NCI-H1105 treated with DMSO at 0.1 percent for 48 hours (cell line): ENCODE measurements at places on chromosomes 5 and 9.
A peak's percentile ranks its signal among the peaks of the same experiment; 100 is the strongest.

- no peak for DNase-seq
Measured at GRCh38 chr9:134925011-134925511, 7.3 kb upstream of the FCN1 start.

DNA sequence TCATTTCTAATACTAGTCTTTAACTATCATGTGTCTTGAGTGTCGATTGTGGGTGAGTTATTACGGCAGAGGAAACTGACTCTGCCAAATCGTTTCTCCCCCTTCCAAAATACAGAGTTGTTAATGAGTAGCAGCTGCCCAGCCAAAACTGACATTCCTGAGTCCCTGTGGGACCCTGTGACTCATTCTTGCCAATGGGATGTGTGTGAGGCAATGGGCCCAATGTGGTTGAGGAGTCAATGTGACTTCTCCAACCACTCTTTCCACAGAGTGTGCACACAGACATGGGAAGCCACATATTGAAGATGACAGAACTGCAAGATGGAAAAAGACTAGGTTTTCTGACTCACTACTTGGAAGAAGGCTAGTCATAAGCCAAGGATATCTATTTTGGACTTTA lies 434.7 kb downstream of the DTWD2 start:
- DNase-seq: no peak

DNA sequence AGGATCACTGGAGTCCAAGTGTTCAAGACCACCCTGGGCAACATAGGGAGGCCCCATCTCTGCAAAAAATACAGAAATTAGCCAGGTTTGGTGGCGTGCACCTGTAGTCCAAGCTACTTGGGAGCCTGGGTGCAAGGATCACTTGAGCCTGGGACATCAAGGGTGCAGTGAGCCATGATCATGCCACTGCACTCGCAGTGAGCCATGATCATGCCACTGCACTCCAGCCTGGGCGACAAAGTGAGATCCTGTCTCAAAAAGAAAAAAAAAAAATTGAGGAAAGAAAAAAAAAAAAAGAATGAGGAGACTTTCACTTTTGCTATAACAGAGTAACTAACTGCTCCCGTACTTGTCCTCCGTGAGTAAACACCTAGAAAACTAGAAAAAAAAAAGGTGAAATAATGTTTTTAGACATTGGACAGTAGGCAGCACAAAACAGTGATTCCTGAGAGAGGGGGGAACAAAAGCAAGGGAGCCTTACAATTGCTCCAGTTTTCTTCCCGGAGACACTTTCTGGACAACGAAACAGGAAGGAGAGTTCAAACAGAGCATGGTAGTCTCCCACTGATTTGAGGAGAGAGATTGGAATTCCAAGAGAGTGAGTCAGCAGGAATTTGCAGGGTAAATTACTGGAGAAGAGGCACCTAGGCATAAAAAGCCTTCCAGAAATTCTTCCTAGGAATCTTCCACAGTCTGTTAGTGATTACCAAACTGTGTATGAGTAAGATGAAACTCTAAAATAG lies 6.9 kb upstream of the ZBTB5 start:
- no peak for DNase-seq

DNA sequence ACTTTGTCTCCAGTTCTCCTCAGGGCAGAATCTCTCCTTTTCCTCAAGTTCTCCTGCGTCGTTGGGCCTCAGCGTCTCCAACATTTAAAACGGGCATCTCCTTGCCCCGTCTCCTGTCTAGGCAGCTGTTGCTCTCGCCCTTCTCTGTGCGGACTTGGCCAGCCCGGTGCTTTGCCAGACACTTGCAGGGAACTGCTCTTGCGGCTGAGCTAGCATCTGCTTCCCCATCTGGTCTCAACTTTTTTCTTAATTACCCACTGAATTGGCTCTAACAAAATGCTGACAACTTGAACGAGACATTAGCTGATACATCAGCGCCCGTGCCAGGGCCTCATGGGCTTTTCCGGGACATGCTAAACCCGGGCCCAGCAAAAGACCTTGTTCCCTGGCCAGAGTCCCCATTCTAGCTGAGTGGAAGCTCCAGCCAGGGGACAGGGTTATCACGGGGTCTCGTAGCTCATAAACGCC lies 25.1 kb downstream of the ZNF618 start:
- no peak for DNase-seq

DNA sequence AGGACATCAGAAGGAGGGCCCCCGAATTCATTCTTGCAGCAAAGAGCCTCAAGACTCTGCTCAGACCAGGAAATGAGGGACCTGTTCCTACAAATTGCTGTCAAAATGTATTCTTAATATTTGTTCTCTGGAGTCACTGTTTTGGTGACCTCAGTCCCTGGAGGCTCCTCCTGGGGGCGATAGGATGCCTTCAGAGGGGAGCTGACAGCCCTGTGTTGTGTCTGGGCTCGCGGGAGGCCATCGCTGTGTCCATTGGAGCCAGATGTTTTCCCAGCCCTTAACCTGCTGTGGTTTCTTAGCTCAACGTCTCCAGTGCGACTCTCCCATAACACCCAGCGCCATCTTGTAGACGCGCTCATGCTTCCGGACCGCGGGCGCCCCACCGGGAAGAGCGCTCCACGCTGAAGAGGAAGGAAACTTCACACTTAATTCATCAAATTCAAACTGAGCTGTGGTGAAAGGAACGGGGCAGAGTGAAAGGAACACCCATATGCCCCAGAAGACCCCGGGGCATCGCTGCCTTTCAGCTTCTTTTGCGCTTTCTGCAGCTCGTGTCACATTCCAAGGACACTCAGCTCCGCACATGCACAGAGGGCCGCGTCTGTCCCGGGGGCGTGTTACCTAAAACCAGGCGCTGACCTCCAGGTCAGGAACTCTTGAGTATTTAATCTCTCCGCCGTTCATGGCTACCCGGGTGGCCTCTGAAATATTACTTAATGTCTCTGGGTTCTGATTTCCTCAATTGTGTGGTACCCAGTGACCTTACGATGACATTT lies 112.3 kb upstream of the GDNF start:
- no peak for DNase-seq

DNA sequence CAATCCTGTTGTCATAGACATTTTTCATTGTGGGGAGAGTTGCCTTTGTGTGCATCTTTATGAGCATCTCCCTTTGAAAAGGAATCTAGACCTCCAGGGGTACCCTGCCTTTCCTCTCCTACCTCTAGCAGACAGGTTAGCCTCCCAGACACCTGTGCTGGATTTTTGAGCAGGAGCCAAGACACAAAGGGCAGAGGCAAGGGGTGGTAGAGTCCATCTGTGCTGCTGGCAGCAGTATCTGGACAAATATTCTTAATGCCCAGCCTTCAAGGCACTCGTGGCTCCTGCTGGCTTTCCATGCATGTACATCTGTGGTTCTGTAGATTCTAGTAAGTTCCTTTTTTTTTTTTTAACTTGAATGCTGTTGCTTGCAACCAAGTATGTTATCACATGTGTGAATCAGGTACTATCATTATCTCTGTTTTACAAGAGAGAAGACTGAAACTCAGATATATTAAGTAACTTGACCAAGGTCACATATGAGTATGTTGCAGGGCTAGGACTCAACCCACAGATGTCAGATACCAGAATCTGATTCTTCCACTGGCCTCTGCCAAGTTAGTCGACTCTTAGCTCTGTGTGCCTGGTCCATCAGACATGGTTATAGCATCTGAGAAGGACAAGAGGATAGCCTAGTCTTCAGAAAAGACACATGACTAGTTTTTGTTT lies 32.9 kb upstream of the GPR151 start:
- DNase-seq: no peak

DNA sequence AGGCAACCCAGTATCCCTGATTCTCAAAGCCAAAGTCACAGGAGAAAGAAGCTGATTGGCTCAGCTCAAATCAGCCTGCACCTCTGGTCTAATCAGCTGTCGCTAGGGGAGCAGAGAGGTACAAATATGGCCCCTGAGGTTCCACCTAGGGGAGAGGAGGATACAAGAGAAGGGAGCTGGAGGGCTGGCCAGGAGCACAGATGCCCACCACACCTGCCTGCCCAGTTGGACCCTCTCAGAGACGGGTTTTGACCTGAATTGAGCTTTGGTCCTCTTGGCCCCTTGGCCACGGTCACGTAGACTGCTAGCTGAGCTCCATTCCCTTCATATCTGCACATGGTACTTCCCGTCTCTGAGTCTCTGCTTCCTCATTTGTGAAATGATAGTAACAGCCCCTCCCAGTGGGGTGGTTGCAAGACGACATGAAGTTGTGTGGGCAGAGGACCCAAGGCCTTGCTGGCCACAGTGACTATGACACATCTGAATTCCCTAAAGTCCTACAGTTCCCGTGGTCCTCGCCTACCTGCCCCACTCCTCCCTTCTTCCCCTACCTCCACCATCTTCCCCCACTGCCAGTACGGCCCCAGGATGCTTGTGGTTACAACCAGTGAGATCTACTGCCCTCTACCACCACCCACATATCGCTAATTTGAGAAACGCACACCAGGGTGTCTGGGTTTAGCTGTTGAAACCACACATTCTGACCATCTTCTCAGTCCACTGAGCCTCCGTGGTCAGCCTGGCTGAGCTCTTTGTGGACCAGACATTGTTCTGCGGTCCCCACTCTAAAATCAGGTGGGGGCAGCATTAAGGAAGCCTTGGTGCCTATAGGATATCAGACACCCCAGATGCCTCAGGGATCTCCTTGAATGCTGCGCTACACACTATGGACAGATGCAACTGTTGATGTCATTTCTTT lies 60.3 kb upstream of the NEK6 start:
- no peak for DNase-seq

- DNase-seq: no peak
Measured at GRCh38 chr5:124997186-124997893, 250.9 kb upstream of the ZNF608 start.

- DNase-seq: peak; percentile 75
Measured at GRCh38 chr9:136623842-136624183, 38.9 kb upstream of the EGFL7 start.

- no peak for DNase-seq
Measured at GRCh38 chr9:78011049-78011448, 20.6 kb downstream of the GNAQ start.

GRCh38 chr5:80346055-80346454 lies 26.3 kb downstream of the SPZ1 start:
- DNase-seq: peak; percentile 9

- peak; percentile 56 for DNase-seq
Measured at GRCh38 chr9:83538172-83538889, at the start of gene FRMD3. Gene FRMD3 (minus strand): TSS chr9:83538401. CDS start chr9:83538231, 170 bp downstream.

DNA sequence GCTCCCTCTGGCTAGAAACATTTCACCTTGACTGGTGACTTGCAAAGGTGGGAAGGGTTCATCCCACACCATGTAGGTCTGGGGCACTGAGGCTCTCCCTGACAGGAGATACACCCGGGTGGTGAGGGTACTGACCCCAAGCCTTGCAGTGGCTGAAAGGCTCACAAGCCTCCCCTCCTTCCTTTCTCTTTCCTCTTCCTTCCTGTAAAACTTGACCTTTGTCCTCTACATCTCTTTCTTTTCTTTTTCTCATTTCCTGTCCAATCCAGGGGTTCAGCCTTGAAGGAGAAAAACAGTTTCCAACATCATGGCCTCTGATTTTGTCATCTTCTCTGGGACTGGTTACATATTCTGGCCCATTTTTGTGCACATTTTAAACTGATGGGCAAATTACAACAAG lies 16.6 kb downstream of the FBP2 start:
- DNase-seq: no peak

DNA sequence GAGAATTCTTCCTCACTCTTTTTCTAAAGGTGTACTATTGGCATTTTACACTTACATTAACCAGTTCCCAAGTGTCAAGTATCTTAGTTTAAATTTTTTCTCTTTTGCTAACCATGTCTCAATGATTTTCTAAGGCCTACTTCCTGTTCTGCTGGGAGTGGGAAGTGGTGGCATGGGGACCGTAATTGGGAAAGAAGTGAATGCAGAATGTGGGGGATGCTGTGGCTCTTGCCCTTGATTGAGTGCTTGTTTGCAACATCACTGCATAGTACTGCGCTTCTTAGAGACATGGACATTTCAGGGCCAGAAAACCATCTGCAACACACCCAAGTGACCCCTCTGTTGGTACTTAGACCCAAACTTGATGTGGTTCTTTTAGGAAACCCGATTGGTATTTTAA lies 32.8 kb downstream of the MRRF start:
- DNase-seq: no peak

GRCh38 chr5:158484150-158484549 lies 615.6 kb downstream of the EBF1 start:
- DNase-seq: no peak

- DNase-seq: no peak
Measured at GRCh38 chr9:72005451-72005850, 55.0 kb downstream of the C9orf57 start.
